Left renal cortex interstitium (tissue), 4 donors: ENCODE measurements at places on chromosomes 3 and 15.

DNA sequence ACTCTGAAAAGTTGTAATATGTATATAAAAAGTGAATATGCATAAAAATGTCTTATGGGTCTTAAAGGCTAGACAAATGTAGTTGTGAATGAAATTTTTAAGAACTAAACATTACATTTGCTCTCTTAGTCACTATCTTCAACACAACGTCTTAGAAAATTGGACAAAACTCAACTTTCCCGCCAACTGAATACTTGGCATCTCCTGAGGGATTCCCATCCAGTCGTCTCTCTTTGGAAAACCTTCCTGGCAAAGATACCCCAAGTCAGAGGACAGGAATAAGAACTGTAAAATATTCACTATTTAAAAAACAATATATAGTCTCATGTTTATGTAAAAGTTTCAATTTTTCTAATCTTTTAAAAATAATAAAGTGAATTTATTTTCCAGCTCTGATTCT lies 354.8 kb downstream of the GRM7 start:
- no peak for DNase-seq

- DNase-seq, result no peak
These were observed 52.5 kb upstream of the SUCLG2 start for GRCh38 chr3:67706934-67707333.

- no peak for DNase-seq
These were observed 483.7 kb upstream of the SGO1 start for GRCh38 chr3:20669675-20670074.

GRCh38 chr15:52037889-52038505 lies 19.0 kb downstream of the MAPK6 start:
- DNase-seq, result no peak

GRCh38 chr15:31367730-31368344 lies 41.2 kb downstream of the KLF13 start:
- no peak for DNase-seq

GRCh38 chr15:72203507-72203837 lies 5.9 kb upstream of the GRAMD2A start:
- DNase-seq, result no peak

- DNase-seq, result no peak
These were observed 530.6 kb upstream of the ROBO2 start for GRCh38 chr3:76509179-76509830.

GRCh38 chr3:138284079-138284478 lies 45.6 kb downstream of the NME9 start:
- DNase-seq, result no peak
